ENCODE measurements at places on chromosomes 2 and 18.

DNA sequence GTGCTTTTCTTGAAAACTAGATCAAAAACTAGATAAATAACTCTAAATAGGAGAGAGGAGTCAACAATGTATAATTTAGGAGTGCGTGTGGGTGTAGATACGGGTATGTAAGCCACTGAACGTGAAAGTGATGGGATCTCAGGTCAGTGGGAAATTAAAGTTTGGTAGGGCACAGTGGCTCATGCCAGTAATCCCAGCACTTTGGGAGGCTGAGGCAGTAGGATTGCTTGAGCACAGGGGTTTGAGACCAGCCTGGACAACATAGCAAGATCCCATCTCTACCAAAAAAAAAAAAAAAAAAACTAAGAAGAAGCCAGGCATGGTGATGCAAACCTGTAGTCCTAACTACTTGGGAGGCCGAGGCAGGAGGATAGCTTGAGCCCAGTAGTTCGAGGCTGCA is 247.1 kb downstream of the ANAPC1 start:
- DNase-seq = no peak
- no peak overlapping the region for H3K4me3 ChIP-seq
- H3K36me3 ChIP-seq = no peaks in the 10 kb centered on the region
- H3K4me1 ChIP-seq = peaks cover 10% of the 10 kb centered on the region

GRCh38 chr18:12615748-12616147 is 42.2 kb downstream of the SPIRE1 start:
- H3K4me1 ChIP-seq = no peaks in the 10 kb centered on the region
- H3K36me3 ChIP-seq = no peaks in the 10 kb centered on the region
- no peaks in the 10 kb centered on the region for H3K27me3 ChIP-seq

- H3K27me3 ChIP-seq = peaks cover 10% of the 10 kb centered on the region
- H3K4me1 ChIP-seq = peaks cover 13% of the 10 kb centered on the region
- H3K36me3 ChIP-seq = no peaks in the 10 kb centered on the region
Observed at GRCh38 chr2:206443735-206444527, 599 bp downstream of the ADAM23 start.

GRCh38 chr2:26054598-26055348 is 20.9 kb downstream of the RAB10 start:
- H3K4me3 ChIP-seq = no peak overlapping the region
- peaks cover 61% of the 10 kb centered on the region for H3K4me1 ChIP-seq
- no peak for DNase-seq
- H3K36me3 ChIP-seq = no peaks in the 10 kb centered on the region
- H3K27me3 ChIP-seq = no peaks in the 10 kb centered on the region

- no peaks in the 10 kb centered on the region for H3K36me3 ChIP-seq
- no peak for DNase-seq
- no peaks in the 10 kb centered on the region for H3K27me3 ChIP-seq
- peak overlapping the region; percentile 8 for H3K4me3 ChIP-seq
- H3K27ac ChIP-seq = no peak overlapping the region
- H3K4me1 ChIP-seq = peaks cover 10% of the 10 kb centered on the region
Observed at GRCh38 chr2:201909961-201910361, 103.6 kb downstream of the CDK15 start.

- H3K27ac ChIP-seq = no peak overlapping the region
- H3K4me1 ChIP-seq = peaks cover 90% of the 10 kb centered on the region
- no peaks in the 10 kb centered on the region for H3K27me3 ChIP-seq
- H3K4me3 ChIP-seq = no peak overlapping the region
- peaks cover 74% of the 10 kb centered on the region for H3K36me3 ChIP-seq
- DNase-seq = no peak
Observed at GRCh38 chr2:216116418-216116817, 7.3 kb downstream of the XRCC5 start.

DNA sequence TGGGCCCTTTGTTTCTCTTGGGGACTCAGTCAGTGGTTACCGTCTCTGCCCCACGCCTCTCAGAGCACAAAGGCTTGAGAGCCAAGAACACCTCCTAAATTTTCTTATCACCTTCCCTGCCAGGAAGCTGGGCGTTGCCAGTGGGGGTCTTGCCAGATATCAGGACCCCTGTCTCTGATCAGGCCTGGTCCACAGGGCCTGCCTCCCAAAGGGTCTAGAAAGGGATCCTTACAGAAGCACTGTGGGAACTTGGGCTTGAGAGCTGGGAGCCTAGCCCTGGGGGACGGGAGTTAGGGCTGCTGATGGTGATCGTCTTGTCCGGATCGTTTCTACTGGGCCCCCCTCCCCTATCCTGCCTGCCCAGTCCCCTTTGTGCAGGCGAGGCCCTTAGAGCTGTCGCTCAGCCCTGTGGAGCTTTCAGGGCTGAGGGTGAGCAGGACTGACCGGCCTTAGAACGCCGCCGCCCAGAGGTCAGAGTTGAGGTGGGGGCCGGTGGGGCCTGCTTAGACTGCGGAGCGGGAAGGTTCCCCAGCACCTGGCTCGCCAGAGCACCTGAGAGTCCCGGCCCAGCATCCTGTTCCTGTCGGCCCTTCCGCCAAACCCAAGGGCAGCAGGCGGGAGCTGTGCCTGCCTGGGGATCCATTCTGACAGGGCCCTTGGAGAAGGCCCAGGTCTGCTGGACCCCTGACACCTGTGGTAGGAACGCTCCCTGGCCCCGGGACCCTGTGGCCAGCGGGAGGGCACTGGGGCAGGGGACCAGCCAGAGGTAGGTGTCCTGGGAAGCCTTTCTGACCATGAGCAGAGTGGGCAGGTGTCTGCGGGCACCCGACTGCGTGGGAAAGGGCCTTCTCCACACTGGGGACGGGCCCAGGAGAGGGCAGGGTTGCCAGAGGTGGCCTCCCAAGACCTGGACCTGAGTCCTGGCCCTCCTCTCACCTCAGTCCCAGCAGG is 956 bp downstream of the ESPNL start:
- no peaks in the 10 kb centered on the region for H3K4me1 ChIP-seq
- no peak overlapping the region for H3K27ac ChIP-seq
- DNase-seq = no peak

DNA sequence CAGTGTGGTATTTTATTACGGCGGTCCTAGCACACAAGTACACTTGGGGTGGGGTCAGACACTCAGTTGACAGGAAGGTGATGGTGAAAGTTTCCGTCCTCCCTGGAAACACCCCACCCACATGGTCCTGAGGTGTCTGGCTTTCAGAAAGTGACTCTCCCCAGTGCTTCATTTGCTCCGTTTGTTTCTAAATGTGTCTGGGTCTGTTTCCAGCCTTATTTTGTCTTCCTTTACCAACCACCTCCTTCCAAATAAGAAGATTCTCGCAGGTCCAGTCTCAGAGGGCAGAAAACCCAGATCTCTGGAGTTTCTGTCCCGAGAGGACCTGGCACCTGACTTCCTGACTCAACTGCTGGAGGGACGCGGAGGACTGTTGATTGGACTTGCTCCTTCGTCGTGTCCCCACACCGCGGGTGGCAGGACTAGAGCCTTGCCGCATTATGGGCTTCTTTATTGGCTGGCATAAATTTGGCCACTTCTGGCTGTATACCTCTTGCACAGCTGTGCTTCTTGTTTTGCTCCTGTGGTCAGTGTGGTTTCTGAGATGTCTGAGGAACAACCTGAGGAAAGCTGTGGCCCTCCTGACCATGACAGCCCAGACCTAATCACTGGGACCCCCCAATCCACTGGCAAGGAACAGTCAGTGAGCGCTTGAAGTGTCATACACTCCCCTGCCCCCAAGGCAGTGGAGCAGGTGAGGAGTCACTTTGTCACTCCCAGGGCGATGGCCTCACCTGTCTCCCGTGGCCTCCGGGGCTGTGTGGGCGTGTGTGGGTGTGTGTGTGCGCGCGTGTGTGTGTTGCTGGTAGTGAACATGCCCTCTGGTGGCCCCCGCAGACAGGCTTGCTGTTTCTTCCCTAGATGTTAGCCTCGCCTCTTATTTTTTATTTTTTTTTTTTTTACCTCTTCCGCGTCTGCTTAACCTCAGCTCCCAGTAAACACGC is 45.6 kb downstream of the MEX3C start:
- H3K27me3 ChIP-seq = no peaks in the 10 kb centered on the region
- H3K4me3 ChIP-seq = peak overlapping the region; percentile 48
- peaks cover 36% of the 10 kb centered on the region for H3K4me1 ChIP-seq
- H3K36me3 ChIP-seq = no peaks in the 10 kb centered on the region
- peak overlapping the region; percentile 38 for H3K27ac ChIP-seq

- H3K27me3 ChIP-seq = no peaks in the 10 kb centered on the region
- no peak for DNase-seq
- no peak overlapping the region for H3K27ac ChIP-seq
Observed at GRCh38 chr2:174796319-174796771, 32.1 kb upstream of the CHRNA1 start.

DNA sequence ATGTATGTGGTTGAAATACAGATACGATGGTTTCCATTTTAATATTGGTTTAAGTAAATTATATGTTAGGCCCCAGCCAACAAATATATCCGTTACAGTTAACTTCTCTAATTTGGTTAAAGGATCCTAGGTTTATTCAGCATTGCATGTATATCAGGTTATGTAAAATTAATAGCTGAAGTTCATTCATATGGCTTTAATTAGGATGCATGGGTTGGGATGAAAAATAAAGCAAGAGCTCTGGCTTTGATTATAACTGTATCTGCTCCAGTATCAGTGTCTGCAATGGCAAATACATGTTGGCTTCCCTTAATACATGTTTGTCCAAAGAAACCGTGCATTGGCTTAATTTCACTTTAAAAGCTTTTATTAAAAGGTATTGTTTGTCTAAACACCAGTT is 435.7 kb upstream of the SETBP1 start:
- no peaks in the 10 kb centered on the region for H3K27me3 ChIP-seq
- no peak overlapping the region for H3K4me3 ChIP-seq
- H3K4me1 ChIP-seq = no peaks in the 10 kb centered on the region
- H3K36me3 ChIP-seq = no peaks in the 10 kb centered on the region
- no peak for DNase-seq
- no peak overlapping the region for H3K27ac ChIP-seq

- no peaks in the 10 kb centered on the region for H3K27me3 ChIP-seq
- no peaks in the 10 kb centered on the region for H3K36me3 ChIP-seq
- no peak overlapping the region for H3K4me3 ChIP-seq
- H3K4me1 ChIP-seq = no peaks in the 10 kb centered on the region
Observed at GRCh38 chr2:199987586-199987985, 32.2 kb downstream of the MAIP1 start.

DNA sequence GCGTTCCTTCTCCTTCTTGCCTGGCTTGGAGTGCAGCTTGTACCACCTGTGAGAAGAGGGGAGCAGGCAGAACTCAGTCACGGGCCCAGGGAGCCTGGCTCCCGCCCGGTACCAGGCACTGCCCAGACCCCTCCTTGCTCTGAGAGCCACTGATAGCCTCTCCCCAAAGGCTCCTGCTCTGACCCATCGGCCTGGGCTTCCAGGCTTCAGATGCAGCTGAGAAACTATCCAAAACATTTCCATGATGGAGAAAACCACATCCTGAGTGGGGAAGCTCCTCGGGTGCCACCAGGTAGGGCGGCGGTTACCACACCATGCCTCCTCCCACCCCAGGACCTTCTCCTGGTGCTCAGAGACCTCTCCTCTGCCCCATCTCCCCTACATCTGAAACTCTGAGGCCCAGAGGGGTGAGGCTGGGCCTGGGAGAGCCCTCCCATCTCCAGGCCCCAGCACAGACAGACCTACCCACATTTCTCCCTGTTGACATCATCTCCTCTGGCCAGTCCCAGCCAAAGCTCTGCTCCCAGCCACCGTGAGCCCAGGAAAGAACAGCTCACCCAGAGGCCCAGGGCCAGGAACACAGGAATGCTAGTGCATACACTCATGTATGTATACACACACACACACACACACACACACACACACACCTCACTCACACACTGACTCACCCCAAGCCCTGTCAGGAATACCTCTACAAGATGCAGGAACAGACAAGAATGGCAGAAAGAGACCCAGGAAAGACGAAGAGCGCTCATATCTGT is 17.9 kb upstream of the SFXN5 start:
- no peaks in the 10 kb centered on the region for H3K36me3 ChIP-seq
- DNase-seq = no peak
- H3K27ac ChIP-seq = no peak overlapping the region
- no peaks in the 10 kb centered on the region for H3K4me1 ChIP-seq
- no peaks in the 10 kb centered on the region for H3K27me3 ChIP-seq
- H3K4me3 ChIP-seq = no peak overlapping the region

DNA sequence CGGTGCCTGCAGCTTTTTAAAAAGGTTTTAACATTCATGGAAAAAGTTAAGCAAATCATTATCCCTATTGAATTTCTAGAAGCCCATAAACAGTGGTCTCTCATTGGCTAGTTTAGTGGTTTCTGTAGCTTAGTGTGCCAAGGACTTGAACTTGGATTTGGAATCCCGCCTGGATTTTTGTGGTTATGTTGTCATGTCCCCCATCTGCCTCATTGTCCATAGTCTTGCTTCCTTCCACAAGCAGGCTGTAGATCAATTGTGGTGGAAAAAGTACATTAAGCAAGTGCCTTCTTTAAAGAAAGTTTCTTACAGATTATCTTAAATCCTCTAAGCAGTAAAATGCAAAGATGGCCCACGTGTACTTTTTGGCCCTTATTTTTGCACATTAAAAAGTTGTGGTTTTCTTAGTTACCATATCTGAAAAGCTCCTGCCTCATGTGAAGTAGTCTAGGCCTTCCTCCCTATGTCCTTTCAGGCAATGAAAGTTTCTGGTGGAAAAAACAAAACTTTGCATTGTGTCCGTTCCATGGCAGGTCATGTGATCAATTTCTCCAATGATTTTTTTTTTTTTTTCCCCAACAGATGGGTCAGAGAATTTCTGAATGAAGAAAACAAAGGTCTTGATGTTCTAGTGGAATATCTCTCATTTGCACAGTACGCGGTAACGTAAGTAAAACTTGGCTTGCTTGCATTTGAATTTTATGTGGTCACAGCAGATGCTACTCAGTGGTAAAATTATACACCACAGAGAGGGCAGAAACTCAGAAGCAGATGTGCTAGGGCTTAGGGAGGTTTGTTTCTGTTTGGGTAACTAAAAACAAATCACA is 158.9 kb downstream of the PRPF40A start:
- no peak overlapping the region for H3K27ac ChIP-seq
- no peak for DNase-seq
- H3K4me1 ChIP-seq = no peaks in the 10 kb centered on the region
- no peak overlapping the region for H3K4me3 ChIP-seq

DNA sequence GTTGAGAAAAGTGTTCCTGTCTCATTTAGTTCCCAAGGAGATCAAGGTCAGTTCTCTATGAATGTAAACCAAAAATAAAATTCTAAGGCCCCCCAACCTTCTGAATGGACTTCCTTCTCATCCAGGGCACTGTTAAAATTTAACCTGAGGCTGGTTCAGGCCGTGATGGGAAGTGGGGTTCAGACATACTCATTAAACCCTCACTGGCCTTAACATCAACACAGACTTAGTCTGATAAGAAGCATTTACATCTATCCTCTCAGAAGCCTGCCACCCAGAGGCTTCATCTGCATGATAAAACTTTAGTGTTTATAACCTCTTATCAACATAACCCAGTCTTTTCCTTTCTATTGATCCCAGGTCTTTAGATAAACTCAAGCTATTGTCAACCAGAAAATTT is 22.4 kb downstream of the ITSN2 start:
- H3K4me1 ChIP-seq = peaks cover 39% of the 10 kb centered on the region
- no peak for DNase-seq
- no peak overlapping the region for H3K27ac ChIP-seq
- H3K4me3 ChIP-seq = no peak overlapping the region

- H3K4me1 ChIP-seq = peaks cover 8% of the 10 kb centered on the region
- H3K27ac ChIP-seq = no peak overlapping the region
- no peak overlapping the region for H3K4me3 ChIP-seq
- peak; percentile 20 for DNase-seq
- no peaks in the 10 kb centered on the region for H3K36me3 ChIP-seq
Observed at GRCh38 chr2:96977631-96978195, 8.7 kb downstream of the FAM178B start.
